Stimulated activated CD4-positive, alpha-beta T cell treated with anti-CD3 and anti-CD28 coated beads, Interleukin-15, amount 100 ng/mL, for 1 hour (primary cell): ENCODE measurements at places on chromosomes 16 and 17.

DNA sequence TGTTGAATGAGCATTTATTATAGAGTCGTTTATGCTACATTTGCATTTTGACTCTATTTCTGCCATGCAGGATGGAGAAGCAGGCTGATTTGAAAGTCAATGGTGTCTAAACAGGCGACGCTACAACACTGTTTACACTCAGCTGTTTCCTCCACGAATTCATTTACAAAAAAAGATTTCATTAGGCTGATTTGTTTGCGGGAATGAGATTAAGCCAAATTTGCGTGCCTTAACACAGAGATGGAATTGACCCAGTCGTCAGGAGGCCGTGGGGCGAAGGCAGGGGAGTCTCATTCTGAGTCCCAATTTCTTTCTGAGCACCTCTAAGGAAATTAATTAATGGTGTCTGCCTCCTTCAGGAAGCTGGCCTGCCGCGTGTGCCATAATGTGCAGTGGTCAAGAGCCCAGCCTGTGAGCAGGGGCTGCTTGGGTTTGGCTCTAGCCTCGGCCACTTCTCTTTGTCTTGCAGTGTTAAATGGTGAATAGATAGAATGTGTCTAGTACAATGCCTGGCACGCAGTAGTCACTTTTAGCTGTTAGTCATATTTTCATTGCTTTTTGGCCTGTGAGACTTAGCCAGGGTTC, 88.6 kb upstream of the NKD1 start:
- DNase-seq: no peak

DNA sequence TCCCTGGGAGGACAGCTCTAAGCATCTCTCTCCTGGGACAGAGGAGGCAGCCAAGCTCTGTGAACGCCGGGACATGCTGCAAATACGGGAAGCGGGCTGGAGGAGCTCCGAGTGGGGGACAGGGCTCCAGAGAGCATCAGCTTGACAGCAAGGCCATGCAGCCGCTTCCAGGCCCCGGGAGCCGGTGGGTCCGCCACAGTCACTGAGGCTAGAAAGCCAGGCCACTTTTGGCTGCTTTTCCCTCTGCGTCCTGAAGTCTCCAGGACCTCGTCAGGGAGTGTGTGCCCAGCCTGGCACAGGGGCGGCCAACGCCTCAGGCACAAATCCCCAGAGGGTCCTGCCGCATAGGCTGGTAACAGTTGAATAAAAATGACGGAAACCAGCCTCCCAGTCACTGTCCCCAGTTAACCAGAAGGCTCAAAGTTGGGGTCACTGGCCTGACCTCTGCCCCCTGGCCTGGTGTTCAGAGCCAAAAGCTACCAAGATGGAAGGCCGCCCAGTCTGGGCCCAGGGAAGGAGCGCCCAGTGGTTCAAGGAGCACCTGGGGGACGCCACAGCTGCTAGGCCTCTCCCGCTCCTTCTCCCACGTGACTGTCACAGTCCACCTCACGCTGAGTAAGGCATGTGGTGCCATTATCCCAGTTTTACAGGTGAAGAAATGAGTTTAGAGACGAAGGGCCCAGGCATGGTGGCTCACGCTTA, 3.2 kb upstream of the TRIM65 start:
- no peak for DNase-seq

DNA sequence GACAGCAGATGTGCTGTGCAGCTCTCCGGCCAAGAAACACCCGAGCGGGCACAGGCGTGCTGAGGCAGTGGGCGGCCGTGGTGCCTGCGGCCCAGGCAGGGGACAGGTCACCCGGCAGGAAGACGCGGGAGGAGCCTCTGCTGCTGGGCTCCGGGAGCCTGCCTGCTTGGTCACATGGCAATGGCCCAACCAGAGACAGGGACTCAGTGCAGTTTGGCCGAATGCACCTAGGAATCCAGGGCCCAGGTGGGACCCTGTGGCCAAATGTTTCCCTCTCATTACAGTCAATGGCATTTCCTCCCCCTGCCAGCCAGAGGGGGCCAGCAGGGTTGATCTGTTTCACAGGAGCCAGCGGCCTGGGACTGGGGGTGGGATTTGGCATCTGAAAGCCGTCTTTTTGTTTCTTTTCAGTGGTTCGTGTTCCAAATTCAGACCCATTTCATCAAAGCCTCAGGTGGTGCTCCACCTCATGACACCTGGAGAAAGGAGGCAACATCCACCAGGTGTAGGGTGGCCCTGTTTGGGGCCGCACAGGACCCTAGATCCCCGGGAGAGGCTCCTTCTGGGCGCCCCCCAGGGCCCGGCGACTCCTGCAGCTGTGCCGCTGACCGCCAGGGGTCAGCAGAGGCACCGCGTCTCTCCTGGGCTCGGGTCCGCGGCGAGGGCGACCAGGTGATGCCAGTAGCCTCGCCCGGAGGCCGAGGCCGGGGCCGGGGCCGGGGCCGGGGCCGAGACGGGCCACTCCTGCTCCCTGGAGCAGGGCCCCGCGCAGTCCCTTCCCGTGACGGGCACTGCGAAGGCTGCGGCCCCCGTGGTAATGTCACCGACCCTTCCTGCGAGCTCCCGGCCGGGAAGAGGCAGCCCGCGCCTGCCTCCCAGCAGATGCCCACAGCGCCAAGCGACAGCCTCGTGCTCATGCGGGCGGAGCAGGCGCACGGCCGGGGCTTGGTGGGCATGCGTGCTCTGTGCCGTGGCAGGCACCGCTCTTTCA, 118.5 kb downstream of the C16orf78 start:
- DNase-seq: peak; percentile 29

- DNase-seq: no peak
These were observed 42.5 kb downstream of the ZNF267 start for GRCh38 chr16:31916056-31916488.

DNA sequence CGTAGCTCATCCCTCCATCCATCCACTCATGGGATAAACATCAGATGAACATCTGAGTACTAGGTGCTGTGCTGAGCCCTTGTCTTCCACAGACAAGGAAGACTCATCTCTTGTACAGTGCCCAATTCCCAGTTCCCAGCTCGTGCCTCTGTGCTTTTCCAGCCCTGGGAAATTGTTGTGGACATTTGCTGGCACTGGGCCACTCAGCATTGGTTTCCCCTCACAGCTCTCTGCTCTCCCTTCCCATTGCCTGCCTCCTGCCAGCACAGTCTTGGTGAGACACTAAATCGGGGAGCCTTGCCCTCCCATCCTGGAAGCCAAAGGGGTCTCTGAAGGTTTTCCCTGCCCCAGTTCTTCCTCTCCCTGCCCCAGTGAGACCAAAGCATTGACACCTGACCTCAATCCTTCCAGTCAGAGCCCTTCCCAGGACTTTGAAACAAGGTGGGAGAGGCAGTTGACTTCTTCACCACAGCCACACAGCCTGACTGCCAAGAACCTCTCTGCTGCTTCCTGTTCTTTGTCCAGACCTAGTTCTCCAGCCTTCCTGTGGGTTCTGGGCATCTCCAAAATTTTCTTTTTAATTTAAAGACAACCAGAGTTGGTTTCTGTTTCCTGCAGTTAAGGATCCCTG, 50.2 kb downstream of the WSB1 start:
- no peak for DNase-seq
